Left forelimb (tissue), 1 donor: ENCODE measurements at places on chromosomes 12 and 14.

DNA sequence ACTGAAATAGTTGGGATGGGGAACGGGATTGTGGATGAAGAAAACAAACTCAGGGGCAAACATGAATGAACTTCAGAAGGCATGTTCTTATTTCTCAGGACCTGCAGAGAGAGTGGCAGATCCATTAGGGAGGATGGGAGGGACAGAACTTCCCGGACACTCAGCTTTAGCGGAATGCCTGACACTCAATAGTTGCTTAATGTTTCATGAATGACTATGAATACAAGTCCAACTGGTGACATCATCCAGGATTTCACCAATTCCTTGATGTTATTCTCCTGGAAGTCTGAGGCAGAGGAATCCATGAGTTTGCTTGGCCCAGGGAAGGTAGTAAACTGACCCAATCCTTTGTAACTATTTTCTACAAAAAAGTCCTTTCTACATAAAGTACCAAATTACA is 37.8 kb upstream of the LRRC10 start:
- no peak for DNase-seq

DNA sequence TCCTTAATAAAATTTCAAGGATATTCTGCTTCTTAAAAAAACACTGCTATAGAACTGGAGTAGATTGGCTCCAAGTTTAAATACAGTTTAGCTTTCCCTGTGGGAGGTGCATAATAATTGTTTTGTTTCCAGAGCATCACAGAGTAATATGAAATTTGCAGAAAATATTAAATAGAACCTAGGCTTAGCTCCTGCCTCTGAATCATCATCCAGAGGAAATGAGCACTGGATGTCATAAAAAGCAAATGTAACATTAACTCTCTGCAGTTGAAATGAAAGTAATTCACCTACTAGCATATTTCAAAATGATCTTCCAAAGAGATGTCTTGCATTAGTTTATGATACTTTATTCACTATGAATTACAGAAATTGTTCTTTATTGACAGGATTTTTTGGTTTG is 769.8 kb downstream of the C12orf50 start:
- no peak for DNase-seq

GRCh38 chr12:76266797-76267196 is 81.4 kb downstream of the BBS10 start:
- DNase-seq, result no peak

DNA sequence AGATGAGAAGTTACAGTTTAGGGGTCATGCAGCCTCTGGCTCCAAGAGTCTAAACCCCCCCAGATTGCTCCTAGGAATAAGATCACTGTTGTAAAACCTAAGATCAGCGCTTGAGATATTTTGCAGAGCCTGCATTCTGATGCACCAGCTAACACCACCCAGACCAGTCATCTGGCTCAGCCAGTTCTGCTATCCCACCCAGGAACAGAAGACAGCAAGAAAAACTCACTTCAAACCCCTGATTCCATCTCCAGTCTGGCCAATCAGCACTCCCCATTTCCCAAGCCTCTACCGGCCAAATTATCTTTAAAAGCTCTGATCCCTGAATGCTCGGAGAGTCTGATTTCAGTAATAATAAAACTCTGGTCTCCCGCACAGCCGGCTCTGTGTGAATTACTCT is 158.6 kb downstream of the ZNF664 start:
- no peak for DNase-seq

DNA sequence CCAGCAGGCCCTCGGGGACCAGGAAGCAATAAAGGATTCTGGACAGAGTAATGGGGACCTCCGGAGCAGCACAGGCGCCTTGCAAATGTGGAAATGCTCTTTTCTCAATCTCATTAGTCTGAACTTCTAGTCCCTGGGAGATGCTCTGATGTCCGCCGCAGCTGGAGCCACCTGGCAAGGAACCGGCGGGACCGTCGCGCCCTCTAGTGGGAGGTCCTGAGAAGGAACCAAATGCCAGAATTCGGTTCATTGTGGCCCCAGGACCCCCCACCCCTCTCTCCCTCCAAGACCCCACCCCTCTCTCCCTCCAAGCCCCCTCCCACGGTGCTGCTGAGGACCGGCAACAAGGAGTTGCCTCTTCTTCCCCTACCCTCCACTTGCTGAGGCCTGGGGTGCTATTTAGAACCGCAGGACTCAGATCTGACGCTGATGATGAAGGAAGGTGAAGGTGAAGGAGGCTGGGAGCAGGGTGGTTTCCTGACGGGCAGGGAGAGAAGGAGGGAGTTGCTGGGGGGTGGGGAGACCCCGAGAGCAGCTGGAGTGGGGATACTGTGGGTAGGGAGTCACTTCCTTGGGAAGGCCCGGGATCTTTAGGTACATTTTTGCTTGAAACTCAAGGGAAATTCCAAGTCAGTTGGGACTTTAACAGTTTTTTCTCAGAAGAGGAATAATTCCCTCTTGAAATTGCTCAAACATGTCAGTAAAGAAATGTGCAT is 42.5 kb downstream of the SMIM41 start:
- peak; percentile 72 for DNase-seq

GRCh38 chr12:27220055-27220987 is 23.8 kb upstream of the STK38L start:
- DNase-seq, result no peak

DNA sequence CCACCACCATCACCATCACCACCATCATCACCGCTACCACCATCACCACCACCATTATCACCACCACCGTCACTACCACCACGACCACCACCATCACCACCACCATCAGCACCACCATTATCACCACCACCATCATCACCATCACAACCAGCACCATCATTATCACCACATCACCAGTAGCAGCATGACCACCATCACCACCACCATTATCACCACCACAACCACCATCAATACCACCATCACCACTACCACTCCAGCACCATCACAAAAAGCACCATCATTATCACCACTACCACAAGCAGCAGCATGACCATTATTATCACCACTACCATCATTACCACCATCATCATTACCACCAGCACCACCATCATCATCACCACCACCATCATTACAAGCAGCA is 62.1 kb downstream of the MVK start:
- no peak for DNase-seq

DNA sequence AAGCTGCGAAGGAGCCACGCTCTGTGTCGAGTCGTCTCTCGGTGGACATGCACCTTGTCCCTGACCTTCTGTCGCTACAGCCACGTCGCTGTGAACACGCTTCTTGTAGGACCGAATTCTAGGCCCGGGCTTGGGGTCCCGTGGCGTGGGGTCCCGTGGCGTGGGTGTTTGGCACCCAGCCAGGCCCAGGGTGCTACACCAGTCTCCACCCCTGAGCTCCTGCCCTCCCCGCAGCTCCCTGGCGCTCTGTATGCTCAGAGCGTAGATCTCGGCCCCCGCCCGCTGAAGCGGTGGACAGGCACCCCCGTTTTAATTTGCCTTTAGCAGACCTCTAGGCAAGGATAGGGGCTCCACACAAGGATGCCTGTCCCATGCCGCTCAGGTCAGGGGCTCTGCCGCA is 16.5 kb downstream of the MMP17 start:
- no peak for DNase-seq

DNA sequence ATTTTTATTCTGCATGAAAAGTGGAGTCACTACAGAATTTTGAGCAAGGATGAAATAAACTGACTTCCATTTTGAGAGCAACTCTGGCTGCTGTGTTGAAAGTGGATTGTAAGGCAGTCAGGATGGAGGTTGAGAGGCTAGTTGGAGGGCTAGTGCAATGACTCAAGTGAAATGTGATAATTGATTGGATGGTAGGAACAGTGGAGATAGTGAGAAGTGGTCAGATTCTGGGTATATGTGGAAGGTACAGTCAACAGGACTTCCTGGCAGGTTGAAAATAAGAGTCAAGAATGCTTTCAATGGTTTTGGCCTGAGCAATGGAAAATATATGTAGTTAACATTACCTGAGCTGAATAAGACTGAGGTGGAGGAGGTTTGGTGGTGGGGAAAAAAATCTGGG is 29.0 kb upstream of the CMAS start:
- DNase-seq, result no peak

- DNase-seq, result no peak
These were observed 16.4 kb upstream of the NUDT4 start for GRCh38 chr12:93361151-93361919.

- DNase-seq, result no peak
These were observed 42.1 kb upstream of the TESC start for GRCh38 chr12:117141097-117141898.

DNA sequence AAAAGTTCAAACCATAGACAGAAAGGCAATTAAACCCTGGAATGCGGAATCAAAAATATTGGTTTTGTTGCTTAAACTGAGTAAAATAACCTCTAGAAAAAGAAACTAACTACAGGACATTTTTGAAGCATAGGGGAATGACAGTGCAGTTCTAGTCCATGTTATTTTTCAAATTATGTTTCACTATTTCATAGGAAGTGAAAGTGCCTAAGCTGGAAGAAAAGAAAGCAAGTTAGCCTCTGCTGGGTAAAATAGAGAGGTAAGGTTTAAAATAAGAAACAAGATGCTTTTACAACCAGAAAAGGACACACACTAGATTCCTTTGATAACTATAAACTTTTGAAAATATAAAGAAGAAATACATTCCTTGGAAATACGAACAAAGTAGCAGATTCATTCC is 1.1 kb downstream of the CLECL1 start:
- no peak for DNase-seq

- DNase-seq, result no peak
These were observed 220 bp upstream of the KRT83 start for GRCh38 chr12:52321418-52321817.

DNA sequence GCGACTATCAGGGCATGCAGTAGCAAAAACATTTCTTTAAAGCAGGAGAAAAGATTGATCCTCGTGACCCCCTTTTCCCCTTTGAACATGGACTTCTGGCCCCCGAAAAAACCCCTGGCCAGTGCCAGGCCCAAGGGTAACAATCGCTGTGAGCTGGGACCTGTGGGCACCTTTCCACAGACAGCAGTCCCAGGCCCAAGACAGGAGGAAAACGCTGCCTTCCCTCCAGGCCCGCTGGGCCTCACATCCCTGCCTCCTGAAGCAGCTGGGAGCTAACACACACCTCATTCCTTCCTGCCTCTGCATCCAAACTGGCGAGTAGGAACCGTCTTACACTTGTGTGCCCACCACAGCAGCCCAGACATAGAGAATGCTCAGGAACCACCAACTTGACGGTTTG is 1.2 kb downstream of the VWF start:
- DNase-seq, result no peak

DNA sequence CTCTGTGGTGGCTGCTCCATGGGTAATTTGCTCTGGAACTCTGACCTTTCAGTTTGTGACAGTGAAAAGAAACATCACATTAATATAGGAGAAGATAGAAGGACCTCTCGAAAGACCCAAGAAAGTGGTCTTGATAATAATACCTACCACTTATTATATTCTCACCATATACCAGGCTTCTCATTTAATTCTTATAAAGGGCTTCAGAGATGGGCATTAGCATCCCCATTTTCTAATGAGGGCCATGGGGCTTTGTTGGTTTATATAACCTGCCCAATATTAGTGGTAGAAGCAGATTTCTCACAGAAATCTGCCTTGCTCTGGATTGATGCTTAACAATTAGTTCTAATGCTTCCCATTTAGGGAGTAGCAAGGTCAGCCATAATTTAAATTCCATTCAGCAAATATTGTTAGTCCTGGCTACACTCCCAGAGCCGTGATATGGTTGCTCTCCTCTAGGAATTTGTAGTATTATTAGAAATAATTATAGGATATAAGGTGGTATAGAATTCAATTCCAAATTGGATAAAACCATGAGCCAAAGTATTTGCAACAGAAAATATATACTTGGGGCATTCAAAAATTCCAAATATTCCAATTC is 7.4 kb upstream of the AMIGO2 start:
- DNase-seq, result no peak

GRCh38 chr14:55388160-55388559 is 23.5 kb downstream of the ATG14 start:
- no peak for DNase-seq

- no peak for DNase-seq
These were observed 428.1 kb downstream of the ZFP36L1 start for GRCh38 chr14:68364792-68365192.

- DNase-seq, result no peak
These were observed 76.0 kb upstream of the CCDC60 start for GRCh38 chr12:119258556-119258955.

DNA sequence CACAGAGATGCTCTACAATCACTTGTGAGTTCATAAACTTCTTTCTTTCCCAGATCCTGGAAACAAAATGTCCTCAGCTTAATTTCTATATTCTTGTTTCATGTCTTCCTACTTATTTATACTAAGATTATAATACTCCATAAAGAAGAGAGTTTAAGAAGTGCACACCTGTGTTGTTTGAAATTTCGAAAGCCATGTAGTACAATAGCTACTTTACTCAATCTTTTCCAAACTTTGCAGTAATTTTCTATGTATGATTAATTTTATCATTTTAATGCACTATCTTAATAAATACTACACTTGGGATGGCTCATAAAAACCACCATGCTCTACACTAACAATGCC is 300 bp upstream of the TTC5 start:
- no peak for DNase-seq

- peak; percentile 79 for DNase-seq
These were observed at the start of gene DIO3 for GRCh38 chr14:101561145-101561896. TSS of gene DIO3 (plus strand) at chr14:101561495.

DNA sequence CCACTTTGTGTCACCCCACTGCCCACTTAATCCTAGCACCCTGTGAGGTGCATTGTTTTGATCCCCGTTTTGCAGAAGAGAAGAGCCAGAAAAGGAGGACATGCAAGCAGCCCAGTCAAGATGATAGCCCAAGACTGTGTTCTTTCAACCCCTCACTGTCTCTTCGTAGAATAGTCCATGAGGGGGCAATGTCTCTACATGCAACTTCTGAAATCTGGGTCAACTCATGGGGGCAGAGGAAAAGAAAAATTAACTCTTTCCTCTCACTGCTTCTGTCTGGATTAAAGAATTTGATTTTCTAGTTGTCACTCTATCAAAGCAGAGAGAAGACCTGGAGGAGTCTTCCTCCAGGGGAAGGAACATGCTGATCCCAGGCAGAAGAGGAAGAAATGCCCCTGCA is 229.6 kb upstream of the NOS1 start:
- no peak for DNase-seq

GRCh38 chr14:104473244-104473565 is 106.4 kb upstream of the C14orf180 start:
- DNase-seq, result no peak

- DNase-seq, result no peak
These were observed 46.5 kb upstream of the RTL1 start for GRCh38 chr14:100950024-100950423.

- DNase-seq, result no peak
These were observed 144.9 kb upstream of the FGD4 start for GRCh38 chr12:32254260-32254956.

GRCh38 chr12:116267948-116268347 is 9.5 kb downstream of the MED13L start:
- DNase-seq, result no peak

GRCh38 chr14:63045612-63046320 is 508 bp upstream of the KCNH5 start:
- no peak for DNase-seq

- DNase-seq, result no peak
These were observed 580.1 kb downstream of the ALG10 start for GRCh38 chr12:34602213-34602940.

- DNase-seq, result no peak
These were observed 27.7 kb downstream of the MAX start for GRCh38 chr14:65074449-65075150.

- DNase-seq, result no peak
These were observed 41.3 kb upstream of the PNMA1 start for GRCh38 chr14:73755434-73756014.
